ENCODE measurements at places on chromosomes 4 and X.

DNA sequence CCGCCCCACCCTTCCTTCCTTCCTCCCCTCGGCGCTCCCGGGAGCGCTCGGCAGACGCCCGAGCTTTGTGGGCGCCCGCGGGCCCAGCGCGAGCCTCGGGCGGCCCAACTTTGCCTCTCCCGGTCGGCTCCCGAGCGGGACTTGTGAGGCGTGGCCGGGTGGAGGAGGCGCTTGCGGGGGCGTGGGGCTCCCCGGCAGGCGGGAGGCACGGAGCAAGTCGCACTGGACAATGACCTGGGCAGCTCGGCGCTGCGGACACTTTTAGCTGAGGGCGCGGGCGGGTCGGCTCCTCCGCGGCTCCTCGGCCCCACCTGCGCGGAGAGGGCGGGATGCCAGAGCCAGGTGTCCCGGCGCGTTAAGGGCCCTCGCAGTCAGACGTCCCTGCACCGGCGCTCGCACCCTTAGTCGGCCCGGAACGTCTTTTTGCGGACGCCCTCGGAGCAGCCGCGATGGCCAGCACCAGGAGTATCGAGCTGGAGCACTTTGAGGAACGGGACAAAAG is 385 bp downstream of the DCLK2 start:
- no peak for DNase-seq

GRCh38 chrX:50747471-50747900 is 66.5 kb downstream of the SHROOM4 start:
- DNase-seq: no peak

DNA sequence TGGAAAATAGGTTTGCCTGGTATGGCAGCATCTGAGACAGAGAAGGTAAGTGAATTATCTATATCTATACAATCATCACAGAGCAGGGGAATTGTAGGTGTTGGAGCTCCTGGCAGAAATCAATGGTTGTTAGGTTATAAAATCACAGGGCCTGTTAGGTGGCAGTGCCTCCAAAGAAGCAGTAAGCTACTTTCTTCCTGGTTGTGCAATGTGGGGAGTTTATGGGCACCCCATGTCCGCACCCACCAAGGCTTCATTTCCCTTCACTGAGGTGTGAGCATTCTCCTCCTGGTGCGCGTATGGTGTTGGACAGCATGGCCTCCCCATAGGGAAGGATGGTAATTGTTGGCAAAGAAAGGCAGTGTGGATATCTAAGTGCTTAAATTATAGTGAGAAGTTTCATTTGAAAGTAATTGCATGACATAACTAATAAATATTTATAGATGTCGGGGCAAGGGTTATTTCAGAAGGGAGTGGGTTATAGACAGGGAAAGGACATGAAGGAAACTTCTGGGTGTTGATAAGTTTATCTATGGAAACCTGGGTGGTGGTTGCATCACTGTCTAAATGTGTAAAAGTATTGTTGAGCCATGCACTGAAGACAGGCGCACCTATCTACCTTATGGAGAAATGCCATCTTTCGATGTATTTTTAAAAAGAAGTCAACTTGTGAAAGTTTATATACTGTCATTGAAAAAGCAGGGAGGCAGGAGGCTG is 153.7 kb downstream of the FRAS1 start:
- no peak for DNase-seq

DNA sequence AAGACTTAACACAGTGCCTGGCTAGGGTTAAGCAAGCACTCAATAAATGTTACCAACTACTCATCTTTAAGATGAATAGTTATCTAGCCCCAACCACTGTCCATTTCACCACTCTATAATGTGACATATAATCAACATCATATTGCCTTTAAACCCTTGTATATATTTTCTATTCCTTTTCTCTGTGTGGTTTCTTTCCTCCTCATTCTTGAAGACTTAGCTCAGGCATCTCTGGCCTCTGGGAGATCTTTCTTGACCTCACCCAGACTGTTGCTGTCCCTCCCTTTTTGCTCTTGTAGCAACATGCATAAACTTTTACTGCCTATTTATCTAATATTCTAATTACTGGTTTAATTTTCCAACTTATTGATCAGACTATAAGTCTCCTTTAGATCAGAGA is 249.9 kb upstream of the MAB21L2 start:
- no peak for DNase-seq
